ENCODE measurements at places on chromosomes 6 and 20.

DNA sequence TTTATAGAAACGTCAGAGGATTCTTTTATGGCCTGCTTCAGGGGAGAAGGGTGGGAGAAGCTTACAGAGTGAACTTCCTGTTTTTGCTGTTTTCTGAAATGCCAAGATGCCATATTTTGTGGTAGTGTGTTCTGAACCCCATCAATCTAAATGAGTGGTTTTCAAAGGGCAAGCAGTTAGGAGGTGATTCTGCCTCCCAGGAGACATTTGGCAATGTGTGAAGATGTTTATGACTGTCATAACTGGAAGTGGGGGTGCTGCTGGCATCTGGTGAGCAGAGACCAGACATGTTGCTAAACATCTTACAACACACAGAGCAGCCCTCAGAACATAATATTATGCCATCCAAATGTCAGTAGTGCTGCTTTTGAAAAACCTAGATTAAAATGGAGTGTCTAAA is 6.0 kb upstream of the PRL start:
- no peak for DNase-seq

- DNase-seq, result no peak
These were observed 148.9 kb upstream of the TSHZ2 start for GRCh38 chr20:52823303-52823702.

DNA sequence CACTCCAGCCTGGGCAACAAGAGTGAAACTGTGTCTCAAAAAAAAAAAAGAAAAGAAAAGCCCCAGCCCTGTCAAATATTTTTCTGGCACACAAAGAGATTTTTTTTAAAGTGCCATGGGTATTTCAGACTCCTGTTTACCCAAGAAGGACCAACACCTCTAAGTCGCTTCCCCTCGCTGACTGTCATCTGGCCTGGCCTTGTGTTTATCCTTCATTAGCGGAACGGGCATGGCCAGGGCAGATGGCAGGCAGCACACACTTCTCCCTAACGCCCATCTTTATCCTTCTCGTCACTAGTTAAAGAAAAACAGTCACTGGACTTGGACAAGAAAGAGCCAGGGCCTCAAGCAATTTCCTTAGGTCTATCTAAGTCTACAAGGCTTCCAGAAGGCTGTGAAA is 7.3 kb upstream of the CBFA2T2 start:
- no peak for DNase-seq

- DNase-seq, result peak; percentile 21
These were observed 27.7 kb downstream of the BFSP1 start for GRCh38 chr20:17503301-17504065.

GRCh38 chr6:89198235-89198634 is 18.9 kb downstream of the GABRR1 start:
- no peak for DNase-seq

GRCh38 chr6:20893412-20893811 is 359.2 kb downstream of the CDKAL1 start:
- DNase-seq, result no peak

GRCh38 chr6:13038741-13039190 is 289.6 kb downstream of the TBC1D7 start:
- no peak for DNase-seq

Measured in hematopoietic multipotent progenitor cell treated with erythropoietin and hydrocortisone succinate and interleukin-3 and kit ligand, for 15 days (in vitro differentiated cells).